ENCODE measurements at places on chromosomes 7 and 10.
A peak's percentile ranks its signal among the peaks of the same experiment; 100 is the strongest.

GRCh38 chr7:38276096-38276877, 2.9 kb upstream of the TARP start:
- DNase-seq: no peak

GRCh38 chr7:17957871-17958270, 17.6 kb upstream of the SNX13 start:
- DNase-seq: no peak

DNA sequence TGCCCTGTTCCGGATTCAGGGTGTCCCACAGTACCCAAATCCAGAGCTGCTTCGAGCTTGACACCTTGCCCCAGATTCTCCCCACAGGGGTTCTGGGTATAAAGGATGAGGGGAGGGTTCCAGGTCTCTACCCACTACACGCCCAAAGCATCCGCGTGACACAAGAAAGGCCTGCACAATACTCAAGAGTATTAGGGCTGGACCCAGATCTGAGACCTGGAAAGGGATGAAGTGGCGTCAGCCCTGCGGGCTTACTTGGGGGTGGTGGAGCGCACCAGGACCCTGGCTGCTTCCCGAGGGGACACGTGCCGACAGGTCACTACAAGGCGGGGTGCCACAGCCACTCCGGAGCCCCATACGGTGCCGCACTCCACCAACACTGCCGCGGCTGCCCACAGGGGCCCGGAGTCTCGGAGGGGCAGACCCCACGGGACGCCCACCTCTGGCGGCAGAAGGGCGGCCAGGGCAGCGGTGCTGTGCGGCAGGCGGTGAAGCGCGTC, 1.3 kb downstream of the TYSND1 start:
- peak; percentile 56 for DNase-seq

- no peak for DNase-seq
These were observed 522.6 kb downstream of the DNAJB9 start for GRCh38 chr7:109092268-109092667.

- DNase-seq: peak; percentile 54
These were observed 11.7 kb upstream of the EDRF1 start for GRCh38 chr10:125707541-125708468.

DNA sequence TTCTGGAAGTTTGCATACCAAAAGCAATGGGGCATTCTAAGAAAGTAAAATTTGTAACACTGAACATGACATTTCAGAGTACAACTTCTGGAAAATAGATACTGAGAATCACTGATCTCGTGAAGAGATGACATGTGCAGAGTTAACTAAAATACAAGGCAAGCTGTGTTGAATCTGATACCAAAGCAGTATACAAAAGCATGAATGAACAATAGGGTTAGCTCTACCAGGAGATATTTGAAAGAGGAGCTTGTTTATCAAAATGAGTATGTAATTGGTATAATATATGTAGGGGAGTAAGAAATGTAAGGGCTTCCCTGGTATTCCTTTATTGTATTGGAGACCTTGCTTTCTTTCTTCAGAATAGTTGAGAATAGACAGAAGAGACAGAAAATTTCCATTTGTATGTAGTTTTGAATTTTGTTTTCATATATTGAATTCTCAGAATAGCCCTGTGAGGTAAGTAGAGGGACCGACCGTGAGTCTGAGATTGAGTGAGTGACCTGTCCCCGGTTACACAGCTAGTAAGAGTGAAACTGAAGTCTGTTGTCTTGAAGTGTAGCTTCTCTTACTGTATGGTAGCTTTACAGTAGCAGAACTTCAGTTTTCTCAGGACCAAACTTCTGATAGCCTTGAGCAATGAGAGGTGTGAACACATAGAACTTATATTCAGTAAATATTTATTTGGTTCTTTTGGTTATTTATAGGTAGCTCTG, 5.0 kb downstream of the HBP1 start:
- no peak for DNase-seq

DNA sequence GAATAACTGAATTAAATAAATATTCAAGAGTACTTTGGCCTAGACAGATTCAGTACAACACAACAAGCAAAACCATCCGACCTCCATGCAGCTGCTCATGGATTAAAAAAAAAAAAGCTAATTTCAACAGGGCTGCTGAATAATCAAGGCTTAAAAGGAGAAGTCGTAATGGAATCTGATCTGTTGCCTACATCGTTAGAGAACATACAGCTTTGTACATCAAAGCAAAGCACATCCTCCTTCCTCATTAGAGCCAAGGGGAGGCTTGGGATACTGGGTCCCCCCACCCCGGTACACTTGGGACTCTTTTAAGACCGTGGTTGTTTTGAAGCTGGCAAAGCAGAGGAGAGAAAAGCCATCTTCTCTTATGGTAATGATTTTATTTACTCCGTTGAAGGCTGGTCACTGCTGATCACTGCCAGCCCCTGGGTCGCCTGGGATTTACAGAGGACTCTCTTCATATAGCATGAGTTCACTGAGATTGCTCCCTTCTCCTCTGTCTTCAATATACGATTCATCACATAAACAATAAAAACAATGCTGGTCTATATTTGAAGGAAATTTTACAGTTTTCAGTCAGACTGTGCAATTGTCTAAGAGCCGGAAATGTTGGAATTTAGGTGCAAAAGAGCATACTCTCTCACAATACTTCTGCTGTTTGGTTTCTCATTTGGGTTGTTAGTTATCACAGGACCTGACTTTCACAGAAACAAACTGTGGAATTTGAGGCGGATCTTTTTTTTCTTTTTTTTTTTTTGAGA, 148.8 kb downstream of the FAM107B start:
- DNase-seq: no peak

GRCh38 chr10:10125676-10126075, 892.0 kb upstream of the CELF2 start:
- no peak for DNase-seq

GRCh38 chr10:62582101-62582705, 208.0 kb downstream of the ZNF365 start:
- peak; percentile 73 for DNase-seq

- no peak for DNase-seq
These were observed 121.4 kb upstream of the SEC61G start for GRCh38 chr7:54880326-54880989.

- no peak for DNase-seq
These were observed 5.7 kb downstream of the TRIM8 start for GRCh38 chr10:102649797-102650654.

GRCh38 chr10:50470798-50471582, 152.8 kb downstream of the SGMS1 start:
- peak; percentile 20 for DNase-seq

DNA sequence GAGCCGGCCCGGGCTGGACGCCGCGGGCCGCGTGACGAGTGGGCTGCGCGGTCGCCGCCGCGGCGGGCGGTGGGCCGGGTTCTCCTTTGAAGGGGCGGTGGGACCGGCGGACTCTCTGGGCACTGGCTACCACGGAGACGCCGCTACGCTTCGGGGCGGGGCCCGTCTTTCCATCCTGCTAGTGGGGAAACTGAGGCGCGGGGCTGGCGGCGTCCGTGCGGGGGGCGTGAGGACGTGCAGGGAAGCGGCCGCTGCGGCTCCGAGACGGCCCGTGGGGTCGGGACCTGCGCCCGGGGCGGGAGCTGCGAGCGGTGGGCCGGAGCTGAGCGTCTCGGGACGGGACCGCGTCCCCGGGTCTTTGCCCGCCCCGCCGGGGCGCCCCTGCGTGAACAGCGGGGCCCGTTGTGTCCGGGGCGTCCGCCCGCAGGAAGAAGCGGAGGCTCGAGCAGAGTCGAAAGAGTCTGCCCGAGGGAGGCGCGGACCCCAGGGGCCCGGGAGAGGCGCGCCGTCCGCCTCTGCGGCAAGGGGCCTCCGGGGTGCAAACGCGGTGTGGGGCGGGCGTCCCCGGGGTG, 548 bp upstream of the BNIP3 start:
- peak; percentile 41 for DNase-seq

GRCh38 chr7:46715579-46715978, 794.5 kb upstream of the IGFBP3 start:
- no peak for DNase-seq

- DNase-seq: no peak
These were observed 27.0 kb downstream of the PFKFB3 start for GRCh38 chr10:6229746-6230145.

DNA sequence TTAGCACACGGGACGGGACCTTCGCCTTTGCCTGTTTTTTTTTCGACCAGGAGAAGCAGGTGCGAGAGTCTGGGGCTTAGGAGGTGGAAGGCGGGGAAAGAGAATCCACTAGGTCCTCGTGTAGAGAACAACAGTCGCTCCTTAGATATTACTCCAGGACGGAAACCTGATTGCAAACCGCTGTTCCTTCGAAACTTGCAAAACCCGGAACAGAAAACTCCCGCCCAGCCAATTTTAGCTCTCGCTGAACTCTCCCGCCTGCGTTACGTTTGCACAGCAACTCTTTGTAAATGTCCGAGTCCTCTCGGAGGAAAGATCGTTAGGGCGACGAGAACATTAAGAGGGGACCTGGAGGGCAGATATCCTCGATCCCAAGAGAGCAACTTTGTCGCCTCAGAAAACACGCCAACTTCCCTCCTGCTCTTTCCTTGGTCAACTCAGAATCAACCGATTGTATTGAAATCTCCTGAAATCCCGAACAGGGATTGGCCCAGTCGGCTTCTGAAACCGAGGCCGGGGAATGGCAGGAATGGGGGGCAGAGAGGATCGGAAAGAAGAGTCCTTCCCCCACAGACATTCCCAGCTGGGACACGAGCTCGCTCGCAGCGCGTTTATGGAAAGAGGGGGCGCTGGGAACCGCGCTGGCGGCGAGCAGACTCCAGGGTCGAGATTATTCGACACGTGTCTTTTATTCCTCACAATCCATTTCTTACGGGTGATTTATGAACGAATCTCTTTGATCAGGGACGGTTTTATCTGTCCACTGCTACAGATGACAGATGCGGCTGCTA, 9.9 kb downstream of the TWIST1 start:
- peak; percentile 88 for DNase-seq

GRCh38 chr10:99672884-99673283, 13.6 kb downstream of the ENTPD7 start:
- peak; percentile 64 for DNase-seq

GRCh38 chr10:13792006-13792405, 205.2 kb downstream of the PRPF18 start:
- DNase-seq: no peak

- peak; percentile 85 for DNase-seq
These were observed 293.0 kb upstream of the IMMP2L start for GRCh38 chr7:111855161-111855841.

DNA sequence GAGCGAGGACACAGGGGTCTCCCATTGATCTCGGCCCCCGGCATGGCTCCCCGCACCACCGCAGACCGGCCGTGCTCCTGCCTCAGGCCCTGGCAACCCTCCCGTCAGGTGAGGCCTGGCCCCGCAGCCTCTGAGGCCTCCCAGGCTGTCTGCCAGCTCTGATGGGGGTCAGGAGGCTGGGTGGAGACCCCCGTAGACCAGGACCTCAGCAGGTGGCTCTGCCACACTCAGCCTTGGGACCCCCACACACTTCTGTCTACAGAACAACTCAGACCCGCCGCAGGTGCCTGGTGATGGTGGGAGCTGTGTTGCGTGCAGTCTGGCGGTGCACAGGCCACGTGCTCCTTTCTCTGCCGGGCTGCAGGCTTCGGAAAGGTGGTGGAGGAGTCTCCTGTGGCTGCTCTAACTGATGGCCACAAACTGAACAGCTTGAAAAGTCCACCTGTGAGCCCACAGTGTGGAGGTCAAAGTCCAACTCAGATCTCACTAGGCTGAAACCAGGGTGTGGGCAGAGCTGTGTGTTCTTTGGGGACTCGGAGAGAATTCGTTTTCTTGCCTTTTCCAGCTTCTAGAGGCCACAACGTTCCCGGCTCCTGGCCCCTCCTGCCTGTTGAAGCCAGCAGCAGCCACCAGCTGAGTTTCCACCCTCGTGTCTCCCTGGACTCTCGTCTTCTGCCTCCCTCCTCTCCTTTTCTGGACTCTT, 62.5 kb downstream of the PWWP2B start:
- DNase-seq: no peak

DNA sequence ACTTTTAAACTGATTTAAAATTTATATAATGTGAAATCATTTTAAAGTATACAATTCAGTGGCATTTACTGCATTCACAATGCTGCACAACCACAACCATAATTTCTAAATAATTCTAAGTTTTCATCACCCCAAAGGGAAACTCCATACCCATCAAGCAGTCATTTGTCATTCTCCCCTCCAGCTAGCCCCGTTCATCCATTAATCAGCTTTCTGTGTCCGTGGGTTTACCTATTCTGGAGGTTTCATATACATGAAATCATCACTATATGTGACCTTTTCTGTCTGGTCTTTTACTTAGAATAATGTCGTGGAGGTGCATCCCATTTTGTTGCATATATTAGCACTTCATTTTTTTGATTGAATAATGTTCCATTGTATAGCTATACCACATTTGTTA, 214.1 kb downstream of the ADK start:
- no peak for DNase-seq

- DNase-seq: no peak
These were observed 19.9 kb downstream of the PPP2R2D start for GRCh38 chr10:131920693-131921092.

- peak; percentile 41 for DNase-seq
These were observed at the start of gene ABCB4 for GRCh38 chr7:87475359-87476178. Gene ABCB4 (minus strand): TSS chr7:87475680. CDS start chr7:87475465, 215 bp downstream.

GRCh38 chr7:132430861-132431822, 145.1 kb downstream of the PLXNA4 start:
- peak; percentile 82 for DNase-seq

GRCh38 chr7:31835471-31835870, 148.5 kb downstream of the PPP1R17 start:
- no peak for DNase-seq

DNA sequence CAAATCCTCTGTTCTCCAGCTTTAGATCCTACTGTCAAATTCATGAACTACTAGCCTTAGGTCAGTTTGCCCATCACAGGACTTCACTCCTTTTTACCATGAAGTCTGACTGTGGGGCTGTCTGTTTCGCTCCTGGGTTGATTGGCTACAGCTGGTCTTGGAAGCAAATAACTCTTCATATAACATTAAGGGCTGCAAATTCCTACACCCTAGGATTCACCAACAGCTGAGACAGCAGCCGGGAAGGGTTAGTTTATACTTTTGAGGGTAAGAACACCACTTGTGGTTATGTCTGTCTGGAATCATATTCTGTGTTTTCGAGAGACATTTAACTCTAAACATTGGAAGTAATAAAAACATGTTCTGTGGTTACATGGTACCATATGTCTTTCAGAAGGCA, 55.9 kb upstream of the KIAA1217 start:
- DNase-seq: peak; percentile 7

DNA sequence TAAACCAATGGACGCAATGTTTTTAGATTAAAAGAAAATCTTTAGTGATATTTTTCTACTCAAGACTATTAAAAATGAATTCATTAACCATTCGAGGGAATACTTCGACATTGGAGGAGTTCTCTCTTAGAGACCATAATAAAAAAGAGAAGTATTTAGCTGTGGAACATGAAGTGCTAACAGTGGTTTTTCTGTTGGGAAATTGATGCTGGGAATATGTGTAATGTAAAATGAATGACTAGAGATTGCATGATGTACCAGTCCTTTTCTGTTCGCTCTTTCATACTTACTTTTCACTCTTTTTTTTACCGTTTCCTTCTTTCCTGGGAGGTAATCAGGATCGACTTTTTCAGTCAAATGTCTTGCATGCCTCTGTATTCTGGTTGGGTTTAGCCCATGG, 41.3 kb downstream of the ST7 start:
- no peak for DNase-seq
